NCI-H1092 (cell line): ENCODE measurements at places on chromosomes 7 and 10.

DNA sequence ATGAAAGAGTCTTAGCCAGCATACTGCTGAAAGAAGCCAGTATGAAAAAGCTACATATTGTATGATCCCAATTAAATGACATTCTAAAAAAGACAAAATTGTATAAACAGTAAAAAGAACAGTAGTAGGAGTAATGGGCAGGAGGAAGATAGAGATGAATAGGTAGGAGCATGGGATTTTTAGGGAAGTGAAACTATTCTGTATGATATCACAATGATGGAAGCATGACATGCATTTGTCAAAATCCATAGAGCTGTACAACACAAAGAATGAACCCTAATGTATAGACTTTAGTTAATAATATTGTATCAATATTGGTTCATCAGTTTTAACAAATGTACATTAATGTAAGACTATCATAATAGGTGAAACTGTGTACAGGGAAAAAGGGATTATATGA lies 147.9 kb downstream of the IMMP2L start:
- DNase-seq = no peak

DNA sequence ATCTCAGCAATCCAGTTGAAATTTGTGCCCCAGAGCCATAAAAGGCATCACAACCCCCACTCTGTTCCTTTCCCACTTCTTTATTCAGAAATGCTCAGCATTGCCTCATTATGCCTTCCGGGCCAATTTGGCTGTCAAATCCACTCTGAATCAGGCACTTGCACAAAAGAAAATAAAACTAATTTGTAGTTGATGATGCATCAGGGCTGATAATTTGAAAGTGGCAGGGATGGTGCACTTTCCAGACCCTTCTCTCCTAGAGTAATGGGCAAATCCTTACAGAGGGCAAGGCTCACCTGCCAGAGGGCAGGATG lies 147.9 kb upstream of the PDE1C start:
- DNase-seq = no peak

GRCh38 chr10:103470761-103471653 lies 8.0 kb downstream of the CALHM3 start:
- no peak for DNase-seq

- no peak for DNase-seq
Measured at GRCh38 chr7:32221736-32222135, 151.5 kb upstream of the PDE1C start.

- no peak for DNase-seq
Measured at GRCh38 chr7:45623740-45624391, 49.7 kb downstream of the ADCY1 start.

DNA sequence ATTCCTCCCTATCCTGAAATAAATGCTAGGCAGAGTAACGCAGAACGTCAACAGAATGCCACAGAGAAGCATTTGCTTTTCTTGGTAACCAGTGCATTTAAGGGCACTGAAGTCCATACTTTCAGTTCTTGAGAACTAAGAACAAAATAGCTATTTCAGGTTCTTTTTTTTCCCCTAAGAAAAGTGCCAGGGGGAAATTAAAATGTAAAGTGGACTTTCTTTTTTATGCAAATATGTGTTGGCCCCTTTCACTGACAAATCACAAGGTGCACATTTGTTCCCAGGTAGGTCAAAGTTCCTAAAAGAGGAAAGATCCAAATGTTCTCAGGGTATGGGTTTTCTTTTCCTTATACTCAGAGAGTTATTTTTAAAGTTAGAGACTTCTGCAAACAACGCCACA lies 151.5 kb downstream of the HPSE2 start:
- DNase-seq = no peak

DNA sequence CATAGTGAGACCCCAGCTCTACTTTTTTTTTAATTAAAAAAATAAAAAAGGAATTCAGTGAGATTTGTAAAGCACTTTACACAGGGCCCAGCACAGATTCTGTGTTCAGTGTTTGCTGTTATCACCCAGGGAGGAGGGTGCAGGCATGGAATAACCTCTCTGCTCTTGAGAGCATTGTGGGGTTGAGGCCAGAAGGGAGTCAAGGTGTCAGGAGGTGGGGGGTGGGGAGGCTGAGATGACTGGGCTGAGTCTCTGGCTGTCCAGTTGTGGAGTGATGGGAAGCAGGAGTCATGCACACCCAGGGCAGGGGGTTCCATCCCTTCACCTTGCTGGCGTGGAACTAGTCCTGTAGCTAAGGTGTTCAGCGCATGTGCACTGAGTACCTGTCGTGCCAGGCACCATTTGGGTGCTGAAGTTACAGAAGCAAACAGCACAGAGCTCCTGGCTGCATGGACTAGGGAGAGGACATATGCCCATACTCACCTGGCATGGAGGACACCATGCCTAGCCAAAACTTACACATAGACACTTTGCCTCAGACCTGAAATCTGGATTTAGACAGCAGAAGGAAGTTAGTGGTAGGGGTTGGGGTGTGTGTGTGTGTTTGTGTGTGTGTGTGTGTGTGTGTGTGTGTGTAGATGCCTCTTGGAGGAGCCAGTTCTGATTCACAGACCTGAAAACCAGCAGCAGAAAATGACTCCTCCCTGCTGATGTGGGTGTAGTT lies 69.2 kb upstream of the LRRC4 start:
- DNase-seq = no peak

DNA sequence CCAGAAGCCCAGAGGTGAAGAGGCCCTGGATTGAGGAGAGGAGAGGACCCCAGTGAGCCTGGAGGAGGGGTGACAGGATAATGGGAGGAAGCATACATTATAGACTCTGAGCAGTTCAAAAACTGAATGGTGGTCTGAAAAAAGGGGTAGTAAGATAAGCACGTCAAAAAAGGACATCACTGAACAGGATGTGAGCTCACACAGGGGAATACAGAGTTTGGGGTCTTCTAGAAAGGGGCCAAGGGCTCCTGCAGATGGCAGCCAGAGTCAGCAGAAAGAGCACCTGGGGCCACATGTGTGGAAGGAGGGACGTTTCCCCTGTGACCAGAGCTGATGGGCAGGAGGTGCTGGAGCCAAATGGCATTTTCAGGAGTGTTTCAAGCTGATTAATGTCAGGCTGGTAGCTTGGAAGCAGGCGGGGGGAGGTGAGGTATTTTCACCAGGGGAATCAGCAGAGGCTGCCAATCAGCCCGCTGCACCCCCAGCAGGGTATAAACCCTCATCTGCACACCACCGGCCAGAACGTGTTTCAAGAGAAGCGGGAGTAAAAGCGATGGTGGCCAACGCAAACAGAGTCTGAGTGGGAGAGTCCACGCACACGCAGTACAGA lies 85.8 kb downstream of the TNS3 start:
- no peak for DNase-seq

DNA sequence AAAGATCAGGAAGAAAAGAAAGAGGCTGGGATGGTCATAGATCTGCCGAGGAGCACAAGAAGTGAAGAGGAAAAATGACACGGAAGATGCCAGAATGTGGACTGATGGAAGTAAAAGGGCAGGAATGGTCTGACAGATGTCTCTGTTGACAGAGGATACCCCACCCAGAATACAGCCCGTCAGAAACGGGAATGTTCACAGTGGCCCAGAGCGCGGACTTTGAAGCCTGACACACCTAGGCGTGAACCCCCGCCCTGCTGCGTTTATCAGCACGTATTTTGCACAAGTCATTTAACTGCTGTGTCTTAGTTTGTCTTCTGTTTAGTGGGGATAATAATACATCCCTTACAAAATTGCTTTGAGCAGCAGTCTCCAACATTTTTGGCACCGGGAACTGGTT lies 27.1 kb downstream of the AKR1B1 start:
- DNase-seq = no peak

GRCh38 chr7:566100-566499 lies 46.5 kb upstream of the PDGFA start:
- no peak for DNase-seq

DNA sequence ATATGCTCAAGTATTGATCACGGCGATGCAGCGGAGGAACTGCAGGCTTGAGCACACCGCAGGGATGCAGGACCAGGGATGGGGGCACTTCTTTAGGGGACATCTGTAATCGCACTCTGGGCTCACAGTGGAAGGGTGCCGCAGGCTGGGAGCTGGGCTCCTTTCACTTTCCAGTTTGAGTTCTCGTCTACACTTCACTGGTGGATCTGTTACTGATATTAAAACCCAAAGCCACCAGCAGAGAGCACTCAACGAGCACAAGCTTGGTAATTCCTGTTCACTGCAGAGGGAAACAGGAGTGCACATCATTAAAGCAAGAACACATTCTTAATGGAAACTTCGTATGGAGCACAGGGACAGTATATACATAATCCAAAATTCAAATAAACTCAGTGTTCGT lies 91.3 kb downstream of the PARD3 start:
- peak; percentile 26 for DNase-seq

DNA sequence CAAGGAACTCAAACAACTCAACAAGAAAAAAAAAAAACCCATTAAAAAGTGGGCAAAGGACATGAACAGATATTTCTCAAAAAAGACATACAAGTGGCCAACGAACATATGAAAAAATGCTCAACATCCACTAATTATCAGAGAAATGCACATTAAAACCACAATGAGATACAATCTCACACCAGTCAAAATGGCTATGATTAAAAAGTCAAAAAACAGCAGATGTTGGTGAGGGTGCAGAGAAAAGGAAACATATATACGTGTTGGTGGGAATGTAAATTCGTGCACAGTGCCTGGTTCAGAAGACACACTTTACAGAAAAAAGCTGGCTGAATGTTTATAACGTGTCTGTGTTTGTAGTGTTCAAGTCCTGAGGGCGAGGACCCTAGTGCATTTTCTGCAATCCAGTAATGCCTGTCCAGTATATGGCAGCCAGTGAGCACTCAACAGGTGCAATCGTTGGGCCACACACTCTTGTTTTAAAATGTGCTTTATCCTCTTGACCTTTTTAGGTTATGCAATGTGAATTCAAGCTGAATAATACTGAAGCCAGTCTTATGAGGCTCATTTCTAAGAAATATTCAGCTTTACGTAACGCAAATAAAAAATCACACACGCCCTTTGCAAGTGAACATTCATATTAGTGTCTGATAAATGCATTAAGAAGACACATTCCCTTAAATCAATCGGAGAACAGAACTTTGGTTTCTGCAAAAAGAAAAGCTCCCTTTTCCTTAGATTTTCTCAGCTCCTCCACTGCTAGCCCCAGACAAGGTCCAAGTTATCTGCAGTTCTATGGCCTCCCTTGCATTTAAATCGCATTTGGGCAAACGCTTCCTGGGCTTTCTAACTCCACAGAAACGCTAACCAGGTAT lies 813 bp upstream of the MTURN start:
- no peak for DNase-seq

- DNase-seq = no peak
Measured at GRCh38 chr7:55464422-55464821, 99.3 kb downstream of the LANCL2 start.

DNA sequence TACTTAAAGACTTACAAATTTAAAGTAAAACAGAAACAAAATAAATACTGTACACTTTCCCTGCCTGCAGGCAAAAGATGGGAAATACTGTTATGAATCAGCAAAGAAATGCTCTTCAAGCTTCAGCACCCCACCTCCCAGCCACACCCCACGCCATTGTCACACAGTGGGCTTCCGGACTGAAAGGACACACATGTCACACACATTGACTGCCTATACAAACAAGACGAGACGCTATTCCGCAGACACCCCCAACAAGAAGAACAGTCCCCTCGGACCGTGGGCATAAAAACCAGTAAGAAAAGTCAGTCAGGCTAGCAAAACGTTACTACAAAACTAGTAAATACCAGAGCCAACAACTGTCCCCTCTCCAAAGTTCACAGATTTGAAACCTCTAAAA lies 22.2 kb upstream of the PARP12 start:
- DNase-seq = no peak

DNA sequence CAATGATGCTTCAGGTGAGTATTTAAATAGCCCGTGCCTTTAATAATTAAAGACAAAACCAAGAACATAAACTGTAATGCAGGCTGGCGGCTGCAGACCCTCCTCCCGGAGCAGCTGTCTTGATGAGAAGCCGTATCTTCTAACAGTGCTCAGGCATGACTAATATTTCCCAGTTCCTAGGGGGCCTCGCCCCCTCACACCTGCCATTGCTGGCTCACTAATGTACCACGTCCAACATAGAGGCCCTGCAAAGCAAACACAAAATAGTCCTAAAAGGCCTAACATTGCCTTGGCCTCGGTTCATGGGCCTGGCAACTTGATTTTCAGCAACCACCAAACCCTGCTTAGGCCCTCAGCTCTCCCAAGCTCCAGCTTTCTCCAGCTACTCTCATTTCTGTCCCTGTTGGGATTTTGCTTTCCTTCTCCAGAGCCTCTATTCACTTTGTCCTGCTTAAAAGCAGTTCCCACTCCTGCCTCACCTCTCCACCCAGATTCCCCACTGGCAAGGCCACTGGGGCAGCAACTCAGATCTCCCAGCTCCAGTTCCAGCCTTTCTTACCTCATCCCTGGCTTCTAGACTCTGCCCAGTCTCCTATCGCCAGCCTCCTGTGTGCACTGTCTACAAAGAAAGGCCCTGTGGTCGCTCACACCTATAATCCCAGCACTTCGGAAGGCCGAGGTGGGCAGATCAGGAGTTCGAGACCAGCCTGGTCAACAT lies 16.2 kb downstream of the SORBS1 start:
- DNase-seq = no peak

- no peak for DNase-seq
Measured at GRCh38 chr10:87659571-87660483, at the start of gene PAPSS2. TSS of gene PAPSS2 (plus strand) at chr10:87659878. CDS start at chr10:87659982, 104 bp downstream.

- DNase-seq = no peak
Measured at GRCh38 chr10:48492201-48492600, 112.7 kb downstream of the ARHGAP22 start.
